Fibroblast of upper back skin (primary cell): ENCODE measurements at places on chromosomes 12 and 14.
A peak's percentile ranks its signal among the peaks of the same experiment; 100 is the strongest.

- no peak for DNase-seq
These were observed 16.2 kb upstream of the MYL2 start for GRCh38 chr12:110936367-110937103.

- DNase-seq, result no peak
These were observed 374.5 kb downstream of the RAD51B start for GRCh38 chr14:68193970-68194681.

GRCh38 chr14:54702492-54702891 lies 135.6 kb downstream of the SAMD4A start:
- DNase-seq, result no peak

GRCh38 chr14:87483271-87484260 lies 509.4 kb downstream of the GALC start:
- DNase-seq, result peak; percentile 79

- DNase-seq, result peak; percentile 35
These were observed 8.6 kb downstream of the PDE3A start for GRCh38 chr12:20376984-20377383.

DNA sequence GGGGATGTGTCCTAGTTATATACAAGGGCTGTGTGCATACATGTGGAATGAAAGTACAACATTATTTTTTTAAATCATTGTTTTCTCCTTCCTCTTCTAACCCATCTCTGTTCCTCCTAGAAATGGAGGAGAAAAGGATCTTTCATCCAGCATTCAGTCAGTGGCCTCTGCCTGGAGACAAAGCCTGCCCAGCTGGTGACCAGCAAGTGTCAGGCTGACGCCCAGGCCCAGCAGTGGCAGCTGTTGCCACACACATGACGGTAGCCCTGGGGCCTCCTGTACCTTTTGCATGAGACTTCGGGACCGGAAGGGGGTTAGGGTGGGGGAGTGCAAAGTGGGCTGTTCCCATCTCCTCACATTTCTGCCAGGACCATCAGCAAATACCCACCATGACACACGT lies 46.2 kb downstream of the ERH start:
- DNase-seq, result no peak

- no peak for DNase-seq
These were observed 56.7 kb downstream of the RALGAPA1 start for GRCh38 chr14:35752380-35752779.

DNA sequence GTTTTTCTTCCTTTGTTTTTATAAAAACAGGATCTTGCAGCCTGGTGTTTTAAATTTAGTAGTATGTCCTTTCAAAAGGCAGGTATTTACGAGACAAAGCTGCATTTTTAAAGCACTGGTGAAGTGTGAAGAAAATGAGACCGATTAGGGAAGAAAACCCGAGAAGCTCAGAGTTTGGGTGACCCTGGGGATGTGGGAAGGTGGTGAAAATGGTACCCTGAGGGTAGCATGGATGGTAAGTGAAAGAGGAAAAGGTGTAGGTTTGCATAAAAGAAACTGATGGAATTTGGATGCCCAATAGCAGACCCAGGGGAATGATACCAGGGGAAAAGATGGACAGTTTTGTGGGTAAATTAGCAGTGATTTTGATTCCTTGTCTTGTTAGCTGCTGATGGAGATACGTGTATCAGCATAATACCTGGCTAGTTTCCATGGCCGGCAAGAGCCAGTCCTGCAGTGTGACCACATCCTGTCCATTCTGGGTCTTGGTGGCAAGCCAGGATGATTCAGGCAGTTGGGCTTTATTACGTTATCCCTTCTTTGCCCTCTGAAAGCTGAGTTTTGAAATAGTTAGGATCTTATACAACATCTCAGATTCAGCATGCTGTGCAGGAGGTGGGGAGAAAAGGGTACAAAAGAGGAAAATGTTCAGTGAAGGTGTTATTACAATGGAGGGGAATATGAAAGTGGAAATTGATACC lies 8.9 kb downstream of the BICD1 start:
- DNase-seq, result peak; percentile 100

DNA sequence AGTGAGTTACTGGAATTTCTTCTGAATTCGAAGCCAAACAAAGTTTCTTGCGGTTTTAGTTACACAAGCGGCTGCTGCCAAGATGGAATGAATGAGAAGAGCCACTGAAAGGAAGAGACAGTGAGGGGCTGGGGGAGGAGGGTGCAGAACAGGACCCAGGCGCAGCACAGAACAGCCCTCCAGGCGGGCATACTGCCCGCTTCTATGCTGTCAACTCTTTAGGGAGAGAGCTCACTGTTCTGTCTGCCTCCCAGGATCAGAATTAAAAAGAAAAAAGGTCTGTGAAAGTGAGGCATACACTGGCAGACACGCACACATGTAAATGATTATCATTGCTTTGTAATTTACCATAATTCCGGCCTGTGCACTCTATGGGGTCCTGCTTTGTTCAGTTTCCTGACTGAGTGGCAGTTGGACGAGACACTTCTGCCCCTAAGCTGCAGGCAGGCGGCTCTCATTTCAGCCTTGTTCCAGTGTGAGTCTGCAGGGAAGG lies 231.6 kb downstream of the CACNA1C start:
- DNase-seq, result peak; percentile 98

- DNase-seq, result peak; percentile 32
These were observed 117.9 kb upstream of the MAP1LC3B2 start for GRCh38 chr12:116441292-116441691.

- DNase-seq, result no peak
These were observed 38.4 kb upstream of the MANSC4 start for GRCh38 chr12:27818401-27818918.

DNA sequence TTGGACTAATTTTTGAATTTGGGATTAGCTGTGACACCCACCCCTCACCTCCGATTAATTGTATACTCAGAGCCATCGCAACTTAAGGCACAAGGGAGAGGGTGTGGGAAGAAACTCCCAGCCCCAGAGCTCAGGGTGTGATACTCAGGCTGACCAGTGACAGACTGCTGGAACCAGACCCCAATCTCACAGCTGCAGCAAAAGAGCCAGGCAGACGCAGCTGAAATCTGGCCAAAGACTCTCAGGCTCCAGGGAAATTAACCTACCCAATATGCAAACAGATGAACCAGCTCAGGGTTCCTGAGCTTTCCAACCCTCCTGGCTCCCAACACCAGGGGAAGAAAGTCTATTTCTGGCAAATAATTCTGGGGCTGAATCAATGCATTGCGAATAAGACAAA lies 30.5 kb downstream of the ANAPC7 start:
- no peak for DNase-seq

GRCh38 chr12:90122681-90123080 lies 414.0 kb upstream of the ATP2B1 start:
- no peak for DNase-seq

DNA sequence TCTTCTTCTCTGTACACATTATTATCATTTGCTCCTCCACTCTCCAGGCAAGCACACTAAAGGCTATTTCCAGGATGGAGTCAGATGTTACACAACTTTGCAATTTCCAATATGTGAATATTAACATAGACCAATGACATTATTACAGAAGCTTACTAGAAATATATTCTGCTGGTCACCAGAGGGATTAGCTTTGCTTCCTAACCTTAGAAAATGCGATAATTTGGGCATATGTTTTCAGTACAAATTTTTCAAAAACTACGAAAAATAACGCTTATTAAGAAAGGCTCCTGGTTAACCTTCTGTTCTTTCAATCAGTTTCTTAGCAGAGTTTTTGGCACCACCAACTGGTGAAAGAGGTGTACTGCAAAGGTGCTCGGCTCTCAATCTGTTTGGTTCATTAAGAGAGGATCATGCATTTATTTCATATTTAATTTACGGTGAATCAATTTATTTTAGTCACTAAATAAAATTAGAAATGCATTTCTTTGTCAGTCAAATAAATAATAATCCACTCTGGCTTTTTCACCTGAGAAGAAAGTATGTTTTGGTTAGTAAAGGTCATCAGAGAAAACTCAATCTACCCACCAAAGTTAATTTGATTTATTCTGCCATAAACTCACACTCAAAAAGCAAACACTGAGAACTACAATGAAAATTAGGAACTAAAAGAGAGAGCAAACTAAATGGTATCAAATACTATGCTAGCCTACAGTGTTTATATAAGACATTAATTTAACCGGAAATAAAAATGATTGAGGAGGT lies 39.2 kb downstream of the EFCAB11 start:
- peak; percentile 74 for DNase-seq

GRCh38 chr14:38627163-38627562 lies 371.3 kb upstream of the CLEC14A start:
- DNase-seq, result no peak

- DNase-seq, result no peak
These were observed 487.0 kb downstream of the MED13L start for GRCh38 chr12:115790526-115790925.

DNA sequence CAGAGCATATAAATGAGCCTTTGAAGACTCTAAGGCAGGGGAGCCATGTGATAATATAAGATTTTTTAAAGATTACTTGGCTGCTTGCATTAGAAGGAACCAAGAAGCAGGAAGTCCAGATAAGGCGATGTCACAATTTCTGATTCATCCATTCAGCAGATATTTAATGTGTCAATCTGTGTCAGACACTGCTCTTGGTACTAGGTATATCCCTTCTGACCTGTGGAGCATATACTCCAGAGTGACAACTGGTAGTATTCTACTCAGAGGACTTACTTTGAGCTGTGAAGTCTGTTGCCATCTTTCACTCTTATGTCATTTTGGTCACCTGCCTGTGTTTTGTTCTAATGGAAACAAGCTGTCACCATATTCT lies 10.7 kb downstream of the EID3 start:
- no peak for DNase-seq

DNA sequence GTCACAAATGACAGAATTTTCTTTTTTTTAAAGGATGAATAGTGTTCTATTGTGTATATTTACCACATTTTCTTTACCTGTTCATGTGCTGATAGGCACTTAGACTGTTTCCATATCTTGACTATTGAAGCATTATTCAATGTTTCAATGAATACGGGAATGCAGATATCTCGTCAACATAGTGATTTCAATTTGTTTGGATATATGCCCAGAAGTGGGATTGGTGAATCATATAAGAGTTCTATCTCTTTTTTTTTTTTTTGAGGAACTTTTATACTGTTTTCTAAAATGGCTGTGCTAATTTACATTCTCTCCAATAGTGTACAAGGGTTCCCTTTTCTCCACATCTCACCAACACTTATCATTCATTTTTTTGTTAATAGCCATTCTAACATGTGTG lies 97.9 kb upstream of the FAR2 start:
- DNase-seq, result no peak

GRCh38 chr12:129696926-129697325 lies 206.9 kb downstream of the TMEM132D start:
- DNase-seq, result peak; percentile 30
